ENCODE measurements at places on chromosomes 12 and 14.

DNA sequence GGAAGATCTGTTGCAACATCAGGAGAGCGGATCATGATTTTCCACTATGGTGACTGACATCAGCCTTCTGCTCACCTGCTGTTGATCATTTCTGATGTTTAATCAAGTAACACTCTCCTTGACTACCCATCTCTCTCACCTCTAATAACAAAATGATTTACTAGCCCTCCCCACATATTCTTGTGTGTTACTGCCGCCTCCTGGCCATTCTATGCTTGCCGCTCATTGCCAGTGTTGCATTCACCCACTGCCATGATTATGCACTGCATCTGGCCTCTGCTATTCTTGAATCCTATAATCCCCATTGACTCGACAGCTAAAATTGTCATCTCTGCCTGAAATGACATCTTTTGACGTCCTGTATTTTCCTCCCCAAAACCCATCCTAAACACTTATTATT lies 113.8 kb downstream of the RERGL start:
- no peak for DNase-seq

DNA sequence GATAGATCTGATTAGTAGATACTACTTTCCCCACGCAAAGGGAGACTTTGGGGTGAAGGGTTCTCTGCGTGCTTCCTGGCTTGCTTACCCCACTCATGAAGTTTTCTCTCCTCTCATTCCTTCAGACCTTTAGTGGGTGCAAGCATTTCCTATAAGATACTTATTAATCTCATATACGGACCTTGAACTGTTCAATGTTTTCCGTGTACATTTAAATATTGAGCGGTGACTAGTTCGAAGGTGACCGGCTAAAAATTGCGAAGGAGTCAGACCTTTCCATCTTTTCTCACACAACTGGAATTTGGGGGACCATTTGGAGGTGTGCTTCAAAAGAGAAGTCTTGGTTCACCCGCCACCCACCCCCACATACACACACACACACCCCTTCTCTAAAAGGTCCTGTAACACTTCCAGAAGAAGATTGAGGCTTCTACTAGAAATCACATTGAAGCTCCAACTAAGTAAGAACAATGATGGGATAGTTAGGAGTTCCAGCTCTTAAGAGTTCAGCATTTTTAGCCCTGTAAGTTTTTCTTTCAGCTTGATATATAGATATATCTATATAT lies 6.1 kb upstream of the FOXG1 start:
- no peak for DNase-seq

DNA sequence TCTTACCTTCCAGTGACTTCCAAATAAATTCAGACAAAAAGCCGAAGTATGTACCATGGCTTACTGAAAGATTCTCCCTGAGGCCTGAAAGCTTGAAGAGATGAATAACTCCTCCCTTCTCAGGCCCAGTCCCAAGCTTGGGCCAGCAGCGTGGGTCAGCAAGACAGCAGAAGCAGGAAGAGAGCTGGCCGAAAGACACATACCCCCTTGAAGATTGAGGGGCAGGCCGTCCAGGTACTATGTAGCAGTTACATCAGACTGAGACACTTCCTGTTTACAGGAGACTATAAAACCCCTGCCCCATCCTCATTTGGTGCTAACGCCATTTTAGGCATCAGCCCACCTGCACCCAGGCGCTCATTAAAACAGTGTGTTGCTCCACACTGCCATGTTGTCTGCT lies 15.0 kb downstream of the NDUFA12 start:
- DNase-seq = no peak

- no peak for DNase-seq
Observed at GRCh38 chr14:38762426-38762825, 340.6 kb downstream of the SEC23A start.

- no peak for DNase-seq
Observed at GRCh38 chr14:75783184-75783583, 122.1 kb downstream of the TTLL5 start.

DNA sequence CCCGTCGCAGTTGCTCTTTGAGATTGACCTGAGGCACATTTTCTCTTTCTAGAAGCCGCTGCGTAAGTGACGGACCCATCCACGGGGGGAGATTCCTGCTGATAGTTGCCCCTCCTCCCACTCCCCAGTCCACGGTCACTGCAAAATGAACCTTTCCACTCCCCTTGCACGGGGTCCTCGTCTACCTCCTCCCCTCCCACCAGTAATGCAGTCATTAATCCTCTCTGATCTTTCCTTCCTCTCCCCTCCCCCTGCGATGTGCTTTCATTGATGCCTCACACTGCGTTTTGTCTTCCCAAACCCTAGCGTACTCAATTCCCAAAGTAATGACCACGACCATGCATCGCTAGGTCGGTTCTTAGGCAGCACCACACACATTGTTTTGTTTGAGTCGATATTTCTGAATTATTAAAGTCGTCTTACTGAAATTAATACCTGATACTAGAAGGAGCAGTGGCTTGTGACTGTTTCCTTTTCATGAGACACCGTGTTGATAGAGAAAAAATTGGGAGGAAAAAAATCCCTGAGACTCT lies 857 bp downstream of the ETNK1 start:
- no peak for DNase-seq

- DNase-seq = peak; percentile 92
Observed at GRCh38 chr14:56630707-56631106, 51.1 kb downstream of the TMEM260 start.

DNA sequence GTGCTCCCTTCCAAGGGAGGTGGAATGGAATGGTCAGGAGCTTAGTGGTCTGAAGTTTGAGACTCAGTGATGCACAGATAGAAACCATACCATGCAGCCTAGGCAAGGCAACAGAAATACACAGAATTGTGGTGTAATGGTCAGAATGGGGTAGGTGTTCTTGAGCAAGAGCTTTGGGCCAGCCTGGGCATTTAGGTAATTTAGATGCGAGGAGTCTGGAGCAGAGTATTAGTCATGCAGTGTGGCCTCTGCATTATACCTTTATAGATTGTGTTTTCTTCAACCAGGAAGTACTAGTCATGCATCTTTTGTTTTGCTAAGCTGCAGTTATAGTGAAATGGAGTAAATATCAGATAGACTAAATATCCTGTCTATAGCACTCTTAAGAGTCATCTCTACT lies 118.3 kb downstream of the DAAM1 start:
- DNase-seq = no peak

DNA sequence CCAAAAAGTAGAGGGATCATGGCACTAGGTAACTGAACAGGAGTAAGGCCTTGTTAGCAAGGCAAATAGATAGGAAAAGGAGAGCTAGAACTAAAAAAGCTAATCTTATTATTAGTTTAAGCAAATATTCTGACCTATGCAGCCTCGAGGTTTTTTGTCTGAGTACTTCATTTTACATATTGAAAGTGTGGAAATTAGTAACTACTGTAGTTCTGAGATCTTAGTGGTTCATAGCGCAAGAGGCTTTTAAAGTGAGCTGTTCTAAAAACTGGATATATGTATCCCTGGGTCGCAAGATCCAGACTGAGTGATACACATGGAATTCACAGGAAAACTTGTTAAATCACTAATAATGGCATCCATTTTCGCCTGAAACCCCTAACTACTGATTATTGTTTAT lies 411.0 kb upstream of the SOX5 start:
- no peak for DNase-seq

DNA sequence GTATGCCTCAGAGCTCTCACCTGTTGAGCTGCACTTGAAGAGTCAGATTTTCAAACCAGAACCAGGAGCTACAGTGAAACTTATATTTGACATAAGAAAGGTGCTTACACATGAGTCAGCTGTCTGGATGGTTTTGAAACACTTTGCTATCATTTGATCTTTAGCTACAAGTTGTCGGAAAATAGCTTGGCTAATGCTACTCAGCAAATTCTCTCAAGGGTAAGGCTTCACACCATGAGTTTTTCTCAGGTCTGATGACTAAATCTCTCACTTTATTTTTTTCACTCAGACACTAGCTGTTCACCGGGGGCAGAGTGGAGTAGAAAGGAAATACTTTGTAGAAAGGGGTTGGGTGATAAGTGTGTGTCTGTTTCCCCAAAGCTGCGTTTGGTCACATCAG lies 171.8 kb downstream of the FLRT2 start:
- no peak for DNase-seq

DNA sequence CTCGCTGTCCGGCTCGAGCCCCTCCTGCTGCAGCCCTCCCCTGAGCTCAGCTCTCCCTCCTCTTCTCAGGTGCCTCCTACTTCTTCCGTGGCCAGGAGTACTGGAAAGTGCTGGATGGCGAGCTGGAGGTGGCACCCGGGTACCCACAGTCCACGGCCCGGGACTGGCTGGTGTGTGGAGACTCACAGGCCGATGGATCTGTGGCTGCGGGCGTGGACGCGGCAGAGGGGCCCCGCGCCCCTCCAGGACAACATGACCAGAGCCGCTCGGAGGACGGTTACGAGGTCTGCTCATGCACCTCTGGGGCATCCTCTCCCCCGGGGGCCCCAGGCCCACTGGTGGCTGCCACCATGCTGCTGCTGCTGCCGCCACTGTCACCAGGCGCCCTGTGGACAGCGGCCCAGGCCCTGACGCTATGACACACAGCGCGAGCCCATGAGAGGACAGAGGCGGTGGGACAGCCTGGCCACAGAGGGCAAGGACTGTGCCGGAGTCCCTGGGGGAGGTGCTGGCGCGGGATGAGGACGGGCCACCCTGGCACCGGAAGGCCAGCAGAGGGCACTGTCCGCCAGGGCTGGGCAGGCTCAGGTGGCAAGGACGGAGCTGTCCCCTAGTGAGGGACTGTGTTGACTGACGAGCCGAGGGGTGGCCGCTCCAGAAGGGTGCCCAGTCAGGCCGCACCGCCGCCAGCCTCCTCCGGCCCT lies 22.8 kb downstream of the MMP17 start:
- DNase-seq = no peak

DNA sequence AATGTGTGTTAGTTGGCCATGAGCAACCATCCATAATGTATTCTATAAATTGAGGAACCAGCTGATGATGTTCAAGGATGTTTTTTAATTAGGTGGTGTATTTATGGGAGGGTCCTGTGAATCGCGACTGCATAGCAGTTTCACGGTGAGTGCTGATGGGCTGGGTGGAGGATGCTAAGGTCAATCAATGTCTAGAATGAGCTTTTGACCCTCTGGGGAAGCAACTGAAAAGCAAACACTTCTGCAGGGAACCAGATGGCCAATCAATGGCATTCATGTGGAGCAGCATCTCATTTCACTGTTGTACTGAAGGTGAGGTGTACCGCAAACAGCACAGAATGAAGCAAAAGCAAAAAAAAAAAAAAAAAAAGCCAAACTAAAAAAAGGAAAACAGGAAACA lies 676.1 kb upstream of the TMEM132C start:
- no peak for DNase-seq

DNA sequence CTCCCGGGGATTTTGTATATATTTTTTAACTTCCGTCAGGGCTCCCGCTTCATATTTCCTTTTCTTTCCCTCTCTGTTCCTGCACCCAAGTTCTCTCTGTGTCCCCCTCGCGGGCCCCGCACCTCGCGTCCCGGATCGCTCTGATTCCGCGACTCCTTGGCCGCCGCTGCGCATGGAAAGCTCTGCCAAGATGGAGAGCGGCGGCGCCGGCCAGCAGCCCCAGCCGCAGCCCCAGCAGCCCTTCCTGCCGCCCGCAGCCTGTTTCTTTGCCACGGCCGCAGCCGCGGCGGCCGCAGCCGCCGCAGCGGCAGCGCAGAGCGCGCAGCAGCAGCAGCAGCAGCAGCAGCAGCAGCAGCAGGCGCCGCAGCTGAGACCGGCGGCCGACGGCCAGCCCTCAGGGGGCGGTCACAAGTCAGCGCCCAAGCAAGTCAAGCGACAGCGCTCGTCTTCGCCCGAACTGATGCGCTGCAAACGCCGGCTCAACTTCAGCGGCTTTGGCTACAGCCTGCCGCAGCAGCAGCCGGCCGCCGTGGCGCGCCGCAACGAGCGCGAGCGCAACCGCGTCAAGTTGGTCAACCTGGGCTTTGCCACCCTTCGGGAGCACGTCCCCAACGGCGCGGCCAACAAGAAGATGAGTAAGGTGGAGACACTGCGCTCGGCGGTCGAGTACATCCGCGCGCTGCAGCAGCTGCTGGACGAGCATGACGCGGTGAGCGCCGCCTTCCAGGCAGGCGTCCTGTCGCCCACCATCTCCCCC lies 777 bp downstream of the ASCL1 start:
- peak; percentile 7 for DNase-seq

- DNase-seq = peak; percentile 41
Observed at GRCh38 chr14:24849471-24849870, 200.5 kb downstream of the STXBP6 start.

GRCh38 chr12:58976146-58976545 lies 55.8 kb upstream of the LRIG3 start:
- DNase-seq = no peak

- no peak for DNase-seq
Observed at GRCh38 chr12:60096727-60097126, 500.9 kb downstream of the SLC16A7 start.
